ENCODE measurements at places on chromosomes 7 and 10. TPM values are rescaled to one million over a fixed set of nuclear protein-coding genes. Genes with fewer than 3 reads are reported as not detected.
A peak's percentile ranks its signal among the peaks of the same experiment; 100 is the strongest.

DNA sequence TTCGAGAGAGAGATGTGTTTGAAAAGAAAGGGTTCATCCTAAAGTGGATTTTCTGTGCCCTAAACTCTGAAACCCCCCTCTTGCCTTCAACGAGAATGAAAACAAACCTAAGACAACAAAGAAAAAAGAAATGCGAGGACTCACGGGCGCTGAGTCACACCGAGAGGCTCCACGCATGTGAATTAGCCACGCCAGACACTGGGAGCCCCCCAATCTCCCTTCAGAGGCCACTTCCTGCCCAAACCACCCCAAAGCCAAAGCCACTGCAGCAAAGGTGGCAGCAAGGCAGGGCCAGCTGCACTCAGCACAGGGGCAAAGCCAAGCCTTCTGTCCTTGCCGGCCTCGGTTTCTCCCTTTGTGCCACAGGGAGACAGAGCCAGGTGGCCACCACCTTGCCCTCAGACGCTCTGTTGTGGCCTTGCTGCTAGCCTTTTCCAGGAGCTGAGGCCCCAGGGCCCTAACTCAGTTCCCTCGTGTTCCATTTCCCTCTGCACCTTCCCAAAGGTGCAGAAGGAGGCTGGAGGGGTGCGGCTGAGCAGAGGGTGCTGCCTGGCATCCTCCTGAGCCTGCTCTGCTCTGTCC is 93.3 kb downstream of the FAM53B start:
- DNase-seq, result no peak
- no peak overlapping the region for H3K4me3 ChIP-seq
- peaks cover 51% of the 10 kb centered on the region for H3K4me1 ChIP-seq
- H3K27ac ChIP-seq, result peak overlapping the region; percentile 18
- no peaks in the 10 kb centered on the region for H3K27me3 ChIP-seq

AKR1B15 gene
- not detected for total RNA-seq

LRRD1 gene
- total RNA-seq, result not detected

NPY gene
- total RNA-seq, result not detected

DNA sequence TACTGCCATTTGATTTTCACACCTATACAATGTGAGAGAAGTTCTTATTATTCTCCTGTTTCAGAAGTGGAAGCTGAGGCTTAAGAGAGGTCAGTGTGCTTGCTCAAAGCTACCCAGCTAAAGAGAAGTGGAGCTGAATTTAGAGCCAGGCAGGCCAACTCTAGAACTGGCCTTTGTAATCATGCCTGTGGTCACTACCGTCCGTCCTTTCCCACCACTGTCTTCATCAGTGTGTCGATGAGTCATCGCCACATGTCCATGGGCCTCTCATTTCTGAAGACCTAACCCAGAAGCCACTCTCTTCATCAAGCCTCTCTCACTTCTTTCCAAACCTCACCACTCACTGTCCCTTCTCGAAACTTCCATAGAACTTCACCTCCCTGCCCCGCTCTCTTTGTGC is 237.8 kb downstream of the KIAA1217 start:
- no peaks in the 10 kb centered on the region for H3K36me3 ChIP-seq
- no peaks in the 10 kb centered on the region for H3K4me1 ChIP-seq
- H3K27me3 ChIP-seq, result no peaks in the 10 kb centered on the region
- H3K4me3 ChIP-seq, result no peak overlapping the region
- no peak for DNase-seq

ASAH2 gene
- total RNA-seq, result 0.14 TPM

Data from sigmoid colon (tissue), 7 donors.